ENCODE measurements at places on chromosomes 12 and 14.
A peak's percentile ranks its signal among the peaks of the same experiment; 100 is the strongest.

GRCh38 chr12:5305425-5305824, 126.5 kb upstream of the NTF3 start:
- DNase-seq, result no peak

DNA sequence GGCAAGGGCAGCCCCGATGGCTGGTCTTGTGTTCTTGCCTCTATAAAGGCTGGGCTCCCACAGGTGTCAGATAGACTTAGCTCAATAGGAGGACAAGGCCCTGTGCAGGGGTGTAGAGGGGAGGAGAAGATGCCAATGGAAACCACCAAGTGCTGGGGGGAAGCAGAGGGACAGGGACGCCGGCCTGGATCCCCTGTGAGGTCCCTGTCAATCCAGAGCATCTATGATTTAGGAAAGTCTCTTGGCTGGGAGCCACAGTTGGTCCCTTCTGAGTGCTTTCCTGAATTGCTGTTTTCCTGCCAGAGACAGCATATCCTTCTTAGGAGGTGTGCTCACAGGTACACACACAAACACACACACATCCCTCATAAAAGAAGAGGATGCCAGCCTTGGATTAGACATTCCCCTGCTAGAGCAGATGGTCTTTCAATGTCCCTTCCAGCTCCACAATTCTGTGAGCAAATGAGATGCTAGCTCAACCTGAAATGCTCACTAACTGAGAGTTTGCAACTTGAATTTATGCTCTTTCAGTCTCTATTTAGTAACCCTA, 62.7 kb downstream of the TTC7B start:
- no peak for DNase-seq

DNA sequence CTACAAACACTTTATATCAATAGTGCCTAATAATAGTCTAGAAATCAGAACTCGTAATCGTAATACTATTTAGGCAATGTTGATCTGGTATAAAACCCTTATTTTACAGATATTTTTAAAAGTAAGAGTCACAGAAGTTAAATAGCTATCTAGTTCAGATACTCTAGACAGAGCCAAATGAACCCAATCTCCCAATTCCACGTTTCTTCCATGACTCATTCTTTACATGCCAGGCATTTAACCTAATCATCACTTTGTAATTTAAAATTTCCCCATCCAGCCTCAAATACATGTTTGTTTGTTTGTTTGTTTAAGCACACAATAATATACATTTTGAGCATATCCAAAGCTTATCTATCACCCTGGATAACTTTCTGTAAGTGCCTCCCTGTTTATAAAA, 36.4 kb upstream of the GARIN6 start:
- DNase-seq, result no peak

- peak; percentile 91 for DNase-seq
These were observed 35.4 kb downstream of the SPTLC2 start for GRCh38 chr14:77580964-77581505.

DNA sequence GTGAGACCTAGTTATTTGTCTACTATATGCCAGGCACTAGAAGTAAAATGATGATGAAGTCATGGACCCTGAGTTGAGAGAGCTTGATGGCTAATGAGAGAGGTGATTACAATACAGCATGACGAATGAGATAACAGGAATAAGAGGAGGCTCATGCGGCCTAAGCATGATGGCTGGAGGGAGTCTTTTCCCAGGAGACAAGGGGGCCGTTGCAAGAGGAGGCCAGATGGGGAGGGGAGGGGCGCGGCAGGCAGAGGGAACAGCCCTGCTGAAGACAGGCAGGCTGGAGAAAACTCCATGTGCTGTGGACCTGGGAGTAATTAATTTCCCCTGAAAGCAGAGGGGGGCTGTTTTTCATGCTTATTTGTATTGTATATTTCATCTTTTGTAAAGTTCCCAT, 144.7 kb upstream of the RFLNA start:
- DNase-seq, result no peak

GRCh38 chr12:16681196-16681595, 75.2 kb upstream of the LMO3 start:
- no peak for DNase-seq

All from SK-N-MC (cell line).